ENCODE measurements at places on chromosomes 2 and 18.

GRCh38 chr2:112690853-112691401 is 29.9 kb upstream of the NT5DC4 start:
- DNase-seq, result peak; percentile 43

DNA sequence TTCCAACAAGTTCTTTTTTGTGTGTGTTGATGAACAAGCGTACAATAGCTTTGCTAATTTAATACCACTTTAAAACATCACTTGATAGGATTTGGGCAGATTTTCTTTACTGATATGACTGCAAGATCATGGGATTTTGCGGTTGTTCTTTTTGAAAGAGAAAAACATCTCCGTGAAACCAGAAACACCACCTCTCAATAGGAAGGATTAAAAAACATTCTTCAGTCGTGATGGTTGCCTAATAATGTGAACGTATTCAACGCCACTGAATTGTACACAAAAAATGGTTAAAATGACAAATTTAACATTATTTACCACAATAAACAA is 19.3 kb downstream of the RBMS1 start:
- DNase-seq, result no peak

- no peak for DNase-seq
These were observed 16.4 kb downstream of the CAPN13 start for GRCh38 chr2:30790879-30791278.

DNA sequence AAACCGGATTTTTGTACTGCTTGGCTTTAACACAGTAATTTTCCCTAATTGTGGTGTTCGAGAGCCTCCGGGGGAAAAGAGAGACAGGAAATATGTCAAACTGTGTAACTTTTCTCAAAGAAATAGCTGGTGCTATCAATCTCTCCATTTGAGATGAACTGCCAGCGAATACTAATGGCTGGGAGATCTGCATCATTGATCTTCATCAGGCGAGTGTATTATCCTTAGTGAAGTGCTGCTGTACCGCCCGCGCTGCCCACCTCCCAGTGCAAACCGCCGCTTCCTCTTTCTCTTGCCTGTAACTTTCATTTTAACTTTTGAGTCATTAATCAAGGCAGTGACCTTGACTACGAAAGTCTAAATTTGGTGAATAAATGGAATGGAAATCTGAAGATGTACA is 246.1 kb upstream of the ST6GAL2 start:
- no peak for DNase-seq

- DNase-seq, result no peak
These were observed 258.9 kb downstream of the CYRIA start for GRCh38 chr2:16406496-16407289.

GRCh38 chr2:167294776-167295140 is 406.5 kb downstream of the XIRP2 start:
- no peak for DNase-seq

DNA sequence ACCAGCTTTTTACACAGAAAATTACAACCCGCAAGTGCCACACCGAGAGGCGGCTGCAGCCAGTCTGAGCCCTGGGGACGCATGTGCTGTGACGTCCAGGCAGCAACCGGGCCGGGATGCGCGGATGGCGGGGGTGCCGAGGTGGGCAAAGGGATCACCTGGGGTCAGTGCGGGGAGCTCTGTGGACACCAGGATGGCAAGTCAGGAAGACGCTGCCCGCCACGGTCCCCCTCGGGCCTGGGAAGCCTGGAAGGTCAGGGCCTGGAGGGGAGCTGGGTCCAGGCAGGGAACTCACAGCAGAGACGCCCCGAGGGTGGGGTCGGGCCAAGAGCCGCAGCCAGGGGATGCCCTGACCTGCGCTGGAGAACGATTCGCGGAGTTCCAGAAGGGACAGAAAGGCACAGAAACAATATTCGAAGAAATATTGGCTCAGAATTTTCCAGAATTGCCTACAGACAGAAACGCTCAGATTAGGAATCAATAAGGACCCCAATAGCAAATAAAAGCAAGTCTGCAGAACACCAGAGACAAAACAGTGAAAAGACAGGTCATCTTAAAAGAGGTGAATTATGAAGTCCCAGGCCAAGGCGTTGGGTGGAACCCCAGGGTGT is 11.7 kb upstream of the KIF1A start:
- no peak for DNase-seq

DNA sequence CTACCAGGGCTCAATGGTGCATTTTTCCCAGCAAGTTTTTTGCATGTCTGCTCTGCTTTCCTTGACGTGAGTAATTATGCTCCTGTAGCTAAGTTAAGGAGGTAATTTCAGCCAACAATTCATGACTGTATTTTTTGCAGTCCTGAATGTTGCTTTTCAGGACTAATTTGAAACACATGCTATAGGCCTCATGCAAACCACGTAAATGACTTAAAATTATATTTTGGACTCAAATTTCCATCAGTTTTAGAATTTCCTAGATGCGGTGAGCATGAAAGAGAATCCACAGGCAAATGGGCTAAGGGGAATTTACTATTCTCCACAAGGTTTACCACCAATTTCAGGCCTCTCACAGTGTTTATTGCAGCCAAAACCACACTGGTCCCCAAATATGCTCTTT is 589.9 kb upstream of the LRRTM1 start:
- DNase-seq, result no peak

GRCh38 chr2:26970928-26971627 is 641 bp downstream of the MAPRE3 start:
- DNase-seq, result no peak

- DNase-seq, result no peak
These were observed 583.0 kb downstream of the IRS1 start for GRCh38 chr2:226216575-226216974.

GRCh38 chr2:180474716-180475115 is 467.6 kb upstream of the CWC22 start:
- DNase-seq, result no peak

Data from activated CD4-positive, CD25-positive, alpha-beta regulatory T cell (primary cell).